ENCODE measurements at places on chromosomes 7 and 10.
A peak's percentile ranks its signal among the peaks of the same experiment; 100 is the strongest.

DNA sequence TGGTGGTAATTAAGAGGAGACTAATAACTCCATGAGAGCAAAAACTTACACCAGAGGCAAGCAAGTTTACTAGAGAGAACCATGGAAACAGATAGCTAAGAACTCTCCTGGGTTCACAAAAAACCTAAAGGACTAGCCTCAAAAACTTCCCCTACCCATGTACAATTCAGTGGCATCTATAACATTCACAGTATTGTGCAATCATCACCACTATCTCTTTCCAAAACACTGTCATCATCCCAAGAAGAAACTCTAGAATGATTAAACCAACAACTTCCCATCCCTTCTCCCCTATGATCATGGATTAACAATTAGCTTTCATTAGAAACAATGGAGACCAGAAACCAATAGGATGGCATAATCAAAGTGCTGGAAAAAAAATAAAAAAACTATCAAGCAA is 1038.3 kb downstream of the LRMDA start:
- no peak for DNase-seq

DNA sequence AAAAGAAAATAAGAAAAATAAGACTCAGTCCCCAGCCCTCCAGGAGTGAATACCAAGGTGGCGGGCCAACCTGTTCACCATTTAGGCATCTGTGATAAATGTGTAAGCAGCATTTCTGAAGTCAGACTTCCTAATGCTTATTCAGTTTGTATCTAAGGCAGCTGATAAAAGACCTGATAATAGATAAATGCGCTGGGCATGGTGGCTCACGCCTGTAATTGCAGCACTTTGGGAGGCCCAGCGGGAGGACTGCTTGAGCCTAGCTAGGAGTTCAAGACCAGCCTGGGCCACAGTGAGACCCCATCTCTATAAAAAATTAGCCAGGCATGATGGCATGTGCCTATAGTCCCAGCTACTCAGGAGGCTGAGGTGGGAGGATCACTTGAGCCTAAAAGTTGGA is 103.6 kb downstream of the SPDYE5 start:
- no peak for DNase-seq

- no peak for DNase-seq
Observed at GRCh38 chr10:98478430-98479222, 31.9 kb upstream of the HPS1 start.

GRCh38 chr10:35940141-35941041 is 298.3 kb upstream of the FZD8 start:
- peak; percentile 18 for DNase-seq

DNA sequence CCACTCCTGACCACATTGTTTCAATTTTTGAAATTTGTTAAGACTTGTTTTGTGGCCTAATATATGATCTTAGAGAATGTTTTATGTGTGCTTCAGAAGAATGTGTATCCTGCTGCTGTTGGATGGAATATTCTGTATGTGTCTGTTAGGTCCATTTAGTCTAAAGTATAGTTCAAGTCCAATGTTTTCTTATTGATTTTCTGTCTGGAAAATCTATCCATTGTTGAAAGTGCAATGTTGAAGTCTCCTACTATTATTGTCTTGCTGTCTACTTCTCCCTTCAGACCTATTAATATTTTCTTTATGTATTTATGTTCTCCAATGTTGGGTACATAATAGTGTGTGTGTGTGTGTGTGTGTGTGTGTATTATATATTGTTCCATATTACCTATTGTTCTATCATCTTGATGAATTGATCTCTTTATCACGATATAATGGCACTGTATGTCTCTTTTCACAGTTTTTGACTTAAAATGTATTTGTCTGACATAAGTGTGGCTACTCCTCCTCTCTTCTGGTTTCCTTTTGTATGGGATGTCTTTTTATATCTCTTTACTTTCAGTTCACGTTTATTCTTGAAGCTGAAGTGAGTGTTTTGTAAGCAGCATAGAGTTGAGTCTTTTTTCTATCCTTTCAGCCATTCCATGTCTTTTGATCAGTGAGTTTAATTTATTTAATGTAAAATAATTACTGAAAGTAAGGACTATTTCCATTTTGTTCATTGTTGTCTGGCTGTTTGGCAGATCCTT is 61.3 kb downstream of the AKR1D1 start:
- no peak for DNase-seq

DNA sequence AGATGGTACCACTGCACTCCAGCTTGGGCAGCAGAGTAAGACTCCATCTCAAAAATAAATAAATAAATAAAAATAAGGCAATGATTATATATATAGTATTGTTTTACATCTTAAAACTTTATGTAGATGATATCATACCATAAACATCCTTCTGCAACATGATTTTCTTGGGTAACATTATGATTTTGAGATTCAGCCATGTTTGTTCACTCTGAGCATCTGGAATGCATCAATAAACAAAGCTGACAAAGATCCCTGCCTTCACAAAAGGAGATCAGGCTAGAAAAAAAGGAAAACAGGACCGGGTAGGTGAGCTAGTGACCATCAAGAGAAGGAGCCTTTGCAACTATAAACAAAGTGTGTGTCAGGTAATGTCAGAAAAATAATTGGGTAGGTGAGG is 31.9 kb upstream of the KAT6B start:
- DNase-seq: no peak

DNA sequence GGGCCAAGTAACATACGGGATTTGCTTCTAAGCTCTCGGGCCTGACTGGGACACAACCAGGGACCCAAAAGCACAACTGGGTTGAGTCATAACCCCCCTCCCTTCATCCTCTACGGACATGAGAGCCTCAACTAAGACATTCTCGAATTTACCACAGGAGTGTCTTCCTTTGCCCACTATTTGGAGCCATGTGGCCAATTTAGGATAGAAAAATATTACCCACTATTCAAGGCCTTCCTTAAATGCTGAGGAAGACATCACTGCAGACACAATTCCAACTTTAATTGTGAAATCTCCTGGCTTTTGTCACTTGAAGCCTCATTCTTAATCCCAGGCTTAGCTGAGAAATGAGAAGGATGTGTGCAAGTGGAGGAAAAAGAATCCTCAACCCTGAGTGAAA is 11.8 kb downstream of the CTBP2 start:
- DNase-seq: no peak

DNA sequence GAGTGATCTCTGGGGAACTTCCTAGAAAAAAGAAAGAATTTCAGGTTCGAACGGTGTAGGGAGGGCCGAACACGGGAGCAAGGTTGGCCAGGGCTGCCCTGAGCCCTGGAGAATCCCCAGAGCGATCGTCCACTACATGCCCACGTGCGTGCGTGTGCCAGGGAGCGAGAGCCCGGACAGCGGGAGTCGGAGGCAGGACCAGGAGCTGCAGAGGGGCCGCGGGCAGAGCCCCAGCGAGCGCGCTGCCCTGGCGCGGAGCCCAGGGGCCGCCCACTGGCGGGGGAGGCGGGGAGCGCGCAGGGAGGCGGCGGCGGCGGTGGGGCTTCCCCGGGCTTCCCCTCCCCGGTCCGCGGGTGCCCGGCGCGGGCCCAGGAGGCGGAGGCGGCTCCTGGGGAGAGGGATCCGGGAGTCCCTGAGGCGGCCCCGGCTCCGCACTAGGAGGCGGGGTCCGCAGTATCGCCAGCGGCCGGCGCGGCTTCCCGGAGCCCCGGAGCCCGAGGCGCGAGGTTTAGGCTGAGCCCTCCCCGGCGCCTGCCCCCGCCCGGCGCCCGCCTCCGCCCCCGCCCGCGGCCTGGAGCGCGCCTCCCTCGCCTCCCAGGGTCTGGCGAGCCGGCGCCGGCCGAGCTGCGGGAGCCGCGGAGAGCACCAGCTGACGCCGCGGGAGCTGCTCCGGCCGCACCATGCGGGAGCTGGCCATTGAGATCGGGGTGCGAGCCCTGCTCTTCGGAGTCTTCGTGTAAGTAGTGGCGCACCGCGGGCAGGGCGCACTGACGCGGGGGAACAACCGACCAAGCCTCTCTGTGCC is at the start of gene PLPP4:
PLPP4 (plus strand) TSS at position 602 of the 805 bp plus-strand sequence; CDS start at position 681, 79 bp downstream.
- peak; percentile 23 for DNase-seq
